ENCODE measurements at places on chromosomes 7 and 10.
A peak's percentile ranks its signal among the peaks of the same experiment; 100 is the strongest.

GRCh38 chr7:46606761-46607160 lies 685.7 kb upstream of the IGFBP3 start:
- DNase-seq: no peak

DNA sequence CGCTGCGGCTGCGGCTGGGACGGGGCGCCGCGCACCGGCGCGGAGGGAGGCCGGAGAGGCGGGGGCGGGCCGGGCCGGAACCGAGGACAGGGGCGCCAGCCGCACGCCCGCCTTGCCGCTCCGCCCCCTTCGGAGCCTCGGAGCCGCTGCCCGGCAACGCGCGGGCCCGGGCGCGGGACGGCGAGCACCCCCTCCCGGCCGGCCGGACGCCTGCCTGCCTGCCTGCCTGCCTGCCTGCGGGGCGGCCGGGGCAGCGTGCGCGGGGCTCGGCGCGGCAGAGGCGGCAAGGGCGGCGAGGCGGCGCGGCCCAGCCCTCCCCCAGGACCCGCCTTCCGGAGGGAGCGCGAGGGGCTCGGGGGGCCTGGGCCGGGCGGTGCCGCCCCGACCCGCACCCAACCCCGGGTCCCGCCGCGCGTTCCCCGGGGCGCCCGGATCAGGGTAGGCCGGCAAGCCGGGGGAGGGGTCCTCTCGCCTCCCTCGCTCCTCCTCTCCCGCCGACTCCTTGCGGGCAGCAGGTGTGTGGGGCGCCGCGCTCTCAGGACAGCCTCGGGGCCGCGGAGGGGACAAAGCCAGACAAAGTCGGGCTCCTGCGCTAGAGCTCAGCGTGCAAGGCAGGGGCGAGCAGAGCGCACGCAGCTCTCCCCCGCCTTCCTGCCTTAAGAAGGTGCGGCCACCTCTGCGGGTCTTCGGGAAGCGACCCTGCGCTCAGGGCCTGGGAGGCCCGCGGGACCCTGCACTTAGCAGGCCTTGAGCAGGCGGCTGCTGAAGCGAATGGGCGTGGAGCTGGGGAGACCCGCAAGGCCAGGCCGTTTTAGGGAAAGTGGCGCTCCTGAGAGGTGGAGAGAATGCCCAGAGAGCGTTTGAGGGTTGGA lies at the start of gene KIAA1549:
KIAA1549 (minus strand) TSS at position 58 of the 872 bp plus-strand sequence. CDS start 120 bp downstream, outside the sequence.
- DNase-seq: peak; percentile 70

- DNase-seq: no peak
Measured at GRCh38 chr7:147586110-147586509, 1004.5 kb upstream of the C7orf33 start.

- DNase-seq: no peak
Measured at GRCh38 chr7:46864716-46865115, 717.2 kb downstream of the TNS3 start.

GRCh38 chr7:46454816-46455215 lies 533.7 kb upstream of the IGFBP3 start:
- no peak for DNase-seq

DNA sequence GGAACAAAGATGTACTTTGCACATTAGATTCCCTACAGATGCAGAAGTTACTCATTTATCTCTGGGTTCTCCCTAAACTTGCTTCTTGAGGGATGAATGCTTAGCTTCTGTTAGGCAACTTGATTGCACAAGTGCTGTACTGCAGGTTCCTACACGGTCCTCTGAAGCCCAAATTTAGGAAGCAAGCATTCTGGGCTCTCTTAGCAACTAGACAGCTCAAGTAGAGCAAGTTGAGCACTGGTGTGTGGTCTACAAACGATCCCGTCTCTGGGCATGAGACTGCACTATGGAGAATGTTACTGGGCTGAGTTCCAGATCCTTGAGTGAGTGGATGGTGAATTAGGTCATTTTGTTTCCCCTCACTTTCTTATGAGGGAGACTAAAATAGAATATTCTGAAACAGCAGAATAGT lies 14.3 kb downstream of the SEMA3D start:
- DNase-seq: no peak

- DNase-seq: no peak
Measured at GRCh38 chr7:136883046-136883445, 14.6 kb downstream of the CHRM2 start.

GRCh38 chr10:101358706-101359300 lies 4.8 kb downstream of the BTRC start:
- DNase-seq: no peak

DNA sequence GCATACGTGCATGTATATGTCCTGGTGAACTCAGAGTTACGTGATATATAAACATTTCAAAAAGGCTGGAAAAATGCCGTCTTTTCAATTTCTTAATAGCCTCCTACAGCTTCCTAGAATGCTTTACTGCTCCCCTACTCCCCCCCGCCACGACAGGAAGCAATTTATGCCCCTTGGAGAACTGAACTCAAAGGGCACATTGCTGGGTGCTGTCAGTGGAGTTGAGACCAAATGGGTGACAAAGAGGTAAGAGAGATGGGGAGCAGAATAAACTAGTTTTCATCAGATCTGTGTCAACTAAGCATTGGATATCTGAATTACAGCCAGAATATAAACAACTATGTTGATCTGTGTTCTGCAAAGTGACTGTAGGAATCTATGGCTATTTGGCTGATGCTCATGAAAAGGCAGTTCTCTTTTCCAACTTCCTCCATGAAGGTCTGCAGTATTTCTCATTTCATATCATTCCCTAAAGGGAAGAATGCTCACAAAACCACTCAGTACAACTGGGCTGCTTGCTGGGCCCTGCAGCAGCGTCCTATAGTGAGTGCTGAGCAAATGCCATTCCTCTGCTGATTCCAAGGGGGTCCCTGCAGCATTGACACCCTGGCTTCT lies 171.3 kb upstream of the HPS1 start:
- DNase-seq: no peak

- DNase-seq: no peak
Measured at GRCh38 chr7:27137640-27138315, 5.7 kb downstream of the HOXA5 start.

DNA sequence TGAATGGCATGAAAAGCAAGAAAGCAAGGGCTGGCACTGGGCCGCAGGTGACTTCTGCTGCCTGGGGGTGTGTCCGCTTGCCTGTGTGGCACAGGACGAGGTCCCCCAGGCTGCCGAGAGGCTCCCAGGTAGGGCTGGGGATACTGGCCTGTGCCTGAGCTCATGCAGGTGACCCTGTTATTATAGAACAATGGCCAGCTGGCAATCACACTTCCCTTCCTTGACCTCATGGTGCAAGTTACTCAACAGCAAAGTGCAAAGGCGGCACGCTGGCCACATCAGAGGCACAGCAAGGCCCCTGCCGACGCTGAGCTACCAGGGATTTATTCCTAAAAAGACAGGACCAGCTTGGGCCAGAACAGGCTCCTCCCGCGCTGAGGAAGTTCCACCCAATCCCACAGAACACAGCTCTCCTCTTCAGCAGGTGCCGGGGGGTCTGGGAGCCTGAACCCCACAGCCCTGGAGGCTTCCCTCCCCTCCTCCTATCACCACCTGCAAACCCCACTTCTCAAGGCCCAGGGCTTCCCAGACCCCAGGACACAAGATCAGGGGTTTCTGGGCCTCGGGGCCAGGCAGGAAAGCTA lies 1.4 kb upstream of the ADAM8 start:
- DNase-seq: no peak

- no peak for DNase-seq
Measured at GRCh38 chr10:74910976-74911350, 84.6 kb downstream of the KAT6B start.

DNA sequence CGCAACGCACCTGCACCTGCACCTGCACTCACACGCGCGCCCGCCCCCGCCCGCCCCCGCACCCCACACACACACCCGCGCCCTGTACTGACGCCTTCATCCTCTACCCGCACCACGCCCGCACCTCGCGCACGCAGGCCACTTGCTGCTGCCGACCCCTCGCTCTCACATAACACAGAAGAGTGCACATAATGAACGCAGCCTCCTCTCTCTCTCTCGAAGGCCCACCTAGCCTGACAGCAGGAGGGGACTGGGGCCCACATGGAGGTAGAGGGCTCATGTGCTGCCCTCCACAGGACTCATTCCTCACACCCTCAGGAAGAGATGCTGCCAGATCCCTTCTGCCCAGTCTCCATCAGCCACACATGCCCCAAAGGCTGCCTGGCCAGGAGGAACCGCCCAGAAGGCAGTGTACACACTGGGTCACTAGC lies 432 bp upstream of the CAMK2B start:
- DNase-seq: no peak

GRCh38 chr7:16421333-16422102 lies at the start of gene CRPPA:
CRPPA (minus strand) TSS chr7:16421538; CDS start chr7:16421322, 216 bp downstream.
- peak; percentile 16 for DNase-seq

- DNase-seq: no peak
Measured at GRCh38 chr7:45366475-45366874, 207.7 kb upstream of the ADCY1 start.

- no peak for DNase-seq
Measured at GRCh38 chr10:44392420-44392819, 7.5 kb upstream of the CXCL12 start.

GRCh38 chr10:101512738-101513137 lies 75.3 kb downstream of the POLL start:
- DNase-seq: no peak

DNA sequence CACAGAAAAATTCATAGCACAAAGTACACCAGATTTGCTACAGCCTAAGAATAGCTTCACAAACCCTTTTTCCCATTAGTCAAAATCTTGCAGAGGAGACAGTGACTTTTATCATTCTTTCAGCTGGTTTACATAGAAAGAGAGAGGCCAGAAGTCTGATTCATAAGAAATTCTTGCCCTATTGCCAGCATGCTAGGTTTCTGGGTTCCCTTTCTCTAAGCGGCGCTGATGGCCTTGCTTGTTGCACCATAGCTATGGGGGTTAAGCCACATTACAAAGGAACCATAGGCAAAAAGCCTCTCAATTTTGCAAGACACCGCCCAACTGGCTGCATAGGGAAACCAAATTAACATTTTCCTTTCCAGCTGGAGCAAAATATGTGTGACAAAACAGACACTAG lies 87.4 kb downstream of the ZNF467 start:
- no peak for DNase-seq

- peak; percentile 77 for DNase-seq
Measured at GRCh38 chr10:87761892-87762291, 56.1 kb downstream of the ATAD1 start.

DNA sequence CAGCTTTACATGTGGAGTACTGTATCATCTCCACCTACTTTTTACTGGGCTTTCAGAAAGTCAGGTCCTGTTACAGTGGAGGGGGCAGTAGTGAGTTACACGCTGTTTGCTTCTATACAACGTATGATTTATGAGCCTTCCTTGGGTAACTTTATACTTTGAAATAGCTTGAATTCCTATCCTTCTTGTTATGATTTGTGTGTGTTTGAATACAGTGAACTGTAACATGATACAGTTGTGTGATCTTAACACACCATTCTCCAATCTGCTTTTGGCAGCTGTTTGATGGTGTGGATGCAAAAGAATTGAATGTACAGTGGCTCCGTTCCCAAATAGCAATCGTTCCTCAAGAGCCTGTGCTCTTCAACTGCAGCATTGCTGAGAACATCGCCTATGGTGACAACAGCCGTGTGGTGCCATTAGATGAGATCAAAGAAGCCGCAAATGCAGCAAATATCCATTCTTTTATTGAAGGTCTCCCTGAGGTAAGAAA lies 41.7 kb downstream of the SP8 start:
- DNase-seq: no peak

DNA sequence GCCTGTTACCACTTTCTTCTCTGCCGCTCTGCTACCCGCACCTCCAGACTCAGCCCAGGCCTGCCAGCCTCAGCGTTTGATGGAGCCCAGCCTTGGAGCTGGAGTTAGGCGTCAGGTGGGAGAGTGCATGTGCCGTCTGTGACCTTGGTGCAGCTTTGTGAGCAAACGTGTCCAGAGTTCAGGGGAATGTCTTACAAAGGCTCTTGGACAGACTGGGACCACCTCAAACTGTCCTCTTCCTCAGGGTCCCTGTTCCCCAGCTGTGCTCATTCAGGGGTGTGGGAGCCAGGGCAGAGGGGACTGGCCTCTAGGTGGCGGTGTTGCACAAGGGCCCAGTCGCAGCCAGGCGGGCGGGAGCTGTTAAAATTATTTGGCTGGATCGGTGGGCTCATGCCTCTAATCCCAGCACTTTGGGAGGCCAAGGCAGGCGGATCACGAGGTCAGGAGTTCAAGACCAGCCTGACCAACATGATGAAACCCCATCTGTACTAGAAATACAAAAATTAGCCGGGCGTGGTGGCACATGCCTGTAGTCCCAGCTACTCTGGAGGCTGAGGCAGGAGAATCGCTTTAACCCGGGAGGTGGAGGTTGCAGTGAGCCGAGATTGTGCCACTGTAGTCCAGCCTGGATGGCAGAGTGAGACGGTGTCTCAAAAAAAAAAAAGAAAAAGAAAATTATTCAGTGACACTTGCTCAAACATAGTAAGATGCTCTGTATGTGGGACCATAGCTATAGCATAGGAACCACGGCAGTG lies 89.2 kb downstream of the ADCY1 start:
- peak; percentile 37 for DNase-seq

GRCh38 chr7:1966631-1967200 lies 266.0 kb downstream of the MAD1L1 start:
- no peak for DNase-seq

- no peak for DNase-seq
Measured at GRCh38 chr7:138417764-138418163, 42.3 kb upstream of the TRIM24 start.

GRCh38 chr10:80770239-80770638 lies 232.5 kb downstream of the SH2D4B start:
- no peak for DNase-seq

- DNase-seq: no peak
Measured at GRCh38 chr7:105532709-105533460, 884 bp downstream of the RINT1 start.

GRCh38 chr10:131831561-131831960 lies 69.2 kb upstream of the PPP2R2D start:
- no peak for DNase-seq

DNA sequence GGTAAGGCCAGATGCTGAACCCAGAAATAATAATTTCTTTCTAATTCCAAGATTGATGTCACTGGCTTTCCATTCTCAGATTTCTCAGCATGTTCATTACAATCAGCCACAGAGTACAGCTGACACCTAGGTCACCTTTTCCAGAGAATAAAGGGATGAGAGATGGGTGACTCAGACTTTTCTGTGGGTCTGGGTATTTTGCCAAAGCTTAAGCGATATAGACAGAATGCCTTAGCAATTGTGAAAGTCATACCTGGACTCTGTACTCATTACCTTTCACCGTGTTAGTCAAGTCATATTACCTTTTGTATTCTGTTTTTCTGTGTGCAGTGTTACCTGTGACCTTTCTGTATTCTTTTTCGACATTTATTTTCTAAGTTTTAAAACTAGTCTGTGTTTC lies 10.6 kb upstream of the PRTFDC1 start:
- DNase-seq: no peak

DNA sequence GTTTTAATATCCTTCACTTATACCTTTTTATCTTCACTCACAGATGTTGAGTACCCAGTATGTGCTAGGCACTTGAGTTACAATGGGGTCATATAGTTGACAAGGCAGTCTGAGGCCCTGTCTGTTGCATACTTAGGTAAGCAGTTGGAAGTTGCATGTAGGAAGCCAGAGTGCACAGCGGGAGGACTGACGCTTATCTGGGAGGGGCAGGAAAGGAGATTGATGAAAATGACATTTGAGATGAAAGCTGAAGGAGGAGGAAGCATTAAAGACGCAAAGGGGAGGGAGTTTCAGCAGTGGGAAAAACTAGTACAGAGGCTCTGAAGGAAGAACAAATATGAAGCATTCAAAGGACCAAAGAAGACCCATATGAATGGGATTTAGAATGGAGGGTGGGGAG lies 266.2 kb downstream of the HTR7 start:
- no peak for DNase-seq

- DNase-seq: peak; percentile 12
Measured at GRCh38 chr10:113788604-113789083, 37.2 kb downstream of the PLEKHS1 start.

All from activated CD4-positive, alpha-beta T cell treated with anti-CD3 and anti-CD28 coated beads, Interleukin-2, Interleukin-6, amounts not matched to agents 100 ng/mL and 50 ng/mL, durations not matched to agents 16 hours and 8 hours (primary cell).